ENCODE measurements at places on chromosomes 13 and 19. TPM values are rescaled to one million over a fixed set of nuclear protein-coding genes. Genes with fewer than 3 reads are reported as not detected.

The IGFL1 gene
- total RNA-seq, result not detected

The THSD1 gene
- 29.0 TPM for total RNA-seq

The HSH2D gene
- not detected for total RNA-seq

The ZNF547 gene
- 4.1 TPM for total RNA-seq

The ZNF415 gene
- total RNA-seq, result 6.9 TPM

The RASA3 gene
- total RNA-seq, result 32.1 TPM

The LPAR2 gene
- 3.1 TPM for total RNA-seq

The METTL21C gene
- total RNA-seq, result not detected

The ACP5 gene
- 0.52 TPM for total RNA-seq

The NANOS3 gene
- 0.83 TPM for total RNA-seq

The SCEL gene
- not detected for total RNA-seq

The ADAT3 gene
- total RNA-seq, result 4.7 TPM

The OR7G2 gene
- not detected for total RNA-seq

The CDADC1 gene
- total RNA-seq, result 6.9 TPM

The FREM2 gene
- 0.57 TPM for total RNA-seq

The NDUFA7 gene
- total RNA-seq, result 60.6 TPM

The PLK5 gene
- not detected for total RNA-seq

The TJP3 gene
- not detected for total RNA-seq

The DAND5 gene
- not detected for total RNA-seq

The PRSS57 gene
- not detected for total RNA-seq

The ARHGEF18 gene
- 43.6 TPM for total RNA-seq

The NOVA2 gene
- not detected for total RNA-seq

The KLF2 gene
- total RNA-seq, result 13.7 TPM

The MBNL2 gene
- total RNA-seq, result 61.2 TPM

The UFM1 gene
- 82.1 TPM for total RNA-seq

The GPC6 gene
- total RNA-seq, result 20.0 TPM

The CEACAM1 gene
- total RNA-seq, result not detected

The RFC3 gene
- total RNA-seq, result 3.9 TPM

The NLRP11 gene
- not detected for total RNA-seq

The LILRB4 gene
- total RNA-seq, result not detected

The LSM14A gene
- total RNA-seq, result 73.7 TPM

The ZNF112 gene
- total RNA-seq, result 14.0 TPM

The GNG7 gene
- not detected for total RNA-seq

Measured in myocyte (in vitro differentiated cells).